BJ (cell line): ENCODE measurements at places on chromosomes 6 and 20. TPM values are rescaled to one million over a fixed set of nuclear protein-coding genes. Genes with fewer than 3 reads are reported as not detected.

Gene KCNQ2
- not detected in 2 replicates for polyA plus RNA-seq

Gene CRIP3
- not detected in 2 replicates for polyA plus RNA-seq

Gene RAD21L1
- polyA plus RNA-seq, result 0.06 and 0.18 TPM in 2 replicates

Gene DPPA5
- not detected in 2 replicates for polyA plus RNA-seq

Gene THBD
- 0.04 TPM in 2 replicates for polyA plus RNA-seq

Gene TTBK1
- 0.01 TPM in 1 of 2 replicates, not detected in the other for polyA plus RNA-seq

Gene NFS1
- polyA plus RNA-seq, result 40.9 and 45.6 TPM in 2 replicates

Gene EPPIN
- polyA plus RNA-seq, result not detected in 2 replicates

Gene BPIFB2
- not detected in 2 replicates for polyA plus RNA-seq

Gene MOCS3
- 3.4 and 3.8 TPM in 2 replicates for polyA plus RNA-seq

Gene C6orf15
- polyA plus RNA-seq, result not detected in 2 replicates

Gene DSP
- 11.0 and 12.7 TPM in 2 replicates for polyA plus RNA-seq

Gene PRL
- polyA plus RNA-seq, result not detected in 2 replicates

Gene ADGRG6
- 25.4 and 32.9 TPM in 2 replicates for polyA plus RNA-seq

Gene IPCEF1
- 0.02 and 0.10 TPM in 2 replicates for polyA plus RNA-seq

Gene PRSS35
- 0.37 and 0.58 TPM in 2 replicates for polyA plus RNA-seq

Gene CCDC28A
- polyA plus RNA-seq, result 7.3 and 17.3 TPM in 2 replicates

Gene CDYL
- polyA plus RNA-seq, result 21.6 and 21.9 TPM in 2 replicates

Gene PRDM13
- polyA plus RNA-seq, result not detected in 2 replicates

Gene TRIM40
- not detected in 2 replicates for polyA plus RNA-seq

Gene TFAP2A
- polyA plus RNA-seq, result 12.6 and 14.0 TPM in 2 replicates

Gene PTCRA
- not detected in 2 replicates for polyA plus RNA-seq

Gene SALL4
- polyA plus RNA-seq, result 0.51 and 0.54 TPM in 2 replicates

Gene FOXQ1
- 0.23 and 0.31 TPM in 2 replicates for polyA plus RNA-seq

Gene SAPCD1
- 1.2 and 1.9 TPM in 2 replicates for polyA plus RNA-seq

Gene SLC2A10
- polyA plus RNA-seq, result 31.0 and 41.9 TPM in 2 replicates

Gene JAG1
- polyA plus RNA-seq, result 10.6 and 19.9 TPM in 2 replicates

Gene STK4
- 12.4 and 19.9 TPM in 2 replicates for polyA plus RNA-seq

Gene DEFB110
- not detected in 2 replicates for polyA plus RNA-seq

Gene SLC35D3
- not detected in 2 replicates for polyA plus RNA-seq

Gene SNAI1
- 3.6 and 6.5 TPM in 2 replicates for polyA plus RNA-seq

Gene MYB
- 0.06 and 0.11 TPM in 2 replicates for polyA plus RNA-seq

Gene RIPOR3
- 0.44 and 1.2 TPM in 2 replicates for polyA plus RNA-seq

Gene KIF16B
- 3.2 and 6.8 TPM in 2 replicates for polyA plus RNA-seq
